ENCODE measurements at places on chromosomes 16 and 17. TPM values are rescaled to one million over a fixed set of nuclear protein-coding genes. Genes with fewer than 3 reads are reported as not detected.

DNA sequence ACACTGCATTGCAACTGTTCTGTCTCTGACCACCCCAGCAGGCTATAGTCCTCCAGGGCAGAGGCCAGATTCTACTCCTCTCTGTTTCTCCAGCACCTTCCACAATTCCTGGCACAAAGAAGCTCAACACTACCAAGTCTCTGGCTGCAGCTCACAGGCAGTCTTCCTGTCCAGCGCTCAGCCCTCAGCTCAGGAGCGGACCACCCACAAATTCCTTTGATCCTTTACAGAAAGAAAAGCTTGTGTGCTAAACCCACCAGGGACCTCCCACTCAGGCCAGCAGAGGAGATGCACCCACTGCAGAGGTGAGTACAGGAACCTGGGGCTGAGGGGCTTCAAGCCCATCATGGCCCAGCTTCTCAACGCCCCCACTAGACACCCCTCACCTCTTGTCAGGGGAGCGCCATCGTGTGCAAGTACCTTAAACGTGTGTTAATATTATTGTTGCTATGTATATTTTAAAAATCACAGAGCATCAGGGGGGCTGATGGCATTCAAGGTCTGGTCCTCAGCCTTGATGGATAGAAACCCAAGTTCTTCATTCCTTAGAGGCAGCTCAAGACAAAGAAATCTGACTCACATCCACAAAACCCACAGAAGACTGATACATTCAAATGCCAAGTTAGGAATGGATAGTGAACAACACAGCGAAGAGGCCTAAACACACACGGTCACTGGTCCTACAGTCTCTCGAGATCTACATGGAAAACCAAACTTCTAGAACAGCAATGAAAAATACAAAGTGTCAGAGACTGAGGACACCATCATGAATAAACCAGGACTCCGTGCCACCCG is 8.4 kb downstream of the HSDL1 start:
- H3K36me3 ChIP-seq = no peaks in the 10 kb centered on the region
- no peak overlapping the region for H3K27ac ChIP-seq
- H3K4me3 ChIP-seq = no peak overlapping the region
- H3K4me1 ChIP-seq = peaks cover 9% of the 10 kb centered on the region

GRCh38 chr16:47363761-47364160 is 97.1 kb downstream of the ITFG1 start:
- H3K4me1 ChIP-seq = peaks cover 2% of the 10 kb centered on the region
- no peak overlapping the region for H3K4me3 ChIP-seq
- H3K27ac ChIP-seq = no peak overlapping the region
- DNase-seq = no peak

- no peak overlapping the region for H3K4me3 ChIP-seq
- no peaks in the 10 kb centered on the region for H3K27me3 ChIP-seq
- H3K36me3 ChIP-seq = no peaks in the 10 kb centered on the region
- no peak overlapping the region for H3K27ac ChIP-seq
- H3K4me1 ChIP-seq = peaks cover 37% of the 10 kb centered on the region
Measured at GRCh38 chr16:28183484-28183883, 28.3 kb downstream of the XPO6 start.

DNA sequence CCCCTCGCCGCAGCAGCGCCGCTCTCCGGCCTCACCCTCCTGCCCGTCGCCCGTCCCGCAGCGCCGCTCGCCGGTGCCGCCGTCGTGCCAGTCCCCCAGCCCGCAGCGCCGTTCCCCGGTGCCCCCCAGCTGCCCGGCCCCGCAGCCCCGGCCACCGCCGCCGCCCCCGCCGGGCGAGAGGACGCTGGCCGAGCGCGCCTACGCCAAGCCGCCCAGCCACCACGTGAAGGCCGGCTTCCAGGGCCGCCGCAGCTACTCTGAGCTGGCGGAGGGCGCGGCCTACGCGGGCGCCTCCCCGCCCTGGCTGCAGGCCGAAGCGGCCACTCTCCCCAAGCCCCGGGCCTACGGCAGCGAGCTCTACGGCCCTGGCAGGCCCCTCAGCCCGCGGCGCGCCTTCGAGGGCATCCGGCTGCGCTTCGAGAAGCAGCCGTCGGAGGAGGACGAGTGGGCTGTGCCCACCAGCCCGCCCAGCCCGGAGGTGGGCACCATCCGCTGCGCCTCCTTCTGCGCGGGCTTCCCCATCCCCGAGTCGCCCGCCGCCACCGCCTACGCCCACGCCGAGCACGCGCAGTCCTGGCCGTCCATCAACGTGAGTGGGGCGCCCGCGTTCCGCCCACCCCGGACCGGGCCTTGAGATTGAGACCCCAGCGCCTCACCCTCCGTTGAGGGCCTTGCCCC is 15.0 kb downstream of the TBKBP1 start:
- peak; percentile 43 for DNase-seq
- H3K4me1 ChIP-seq = peaks cover 11% of the 10 kb centered on the region
- H3K4me3 ChIP-seq = no peak overlapping the region
- no peaks in the 10 kb centered on the region for H3K36me3 ChIP-seq
- no peak overlapping the region for H3K27ac ChIP-seq

The ZNF385C gene
- total RNA-seq = 0.36 TPM

The FOXF1 gene
- not detected for total RNA-seq

The SPEM3 gene
- 0.07 TPM for total RNA-seq

DNA sequence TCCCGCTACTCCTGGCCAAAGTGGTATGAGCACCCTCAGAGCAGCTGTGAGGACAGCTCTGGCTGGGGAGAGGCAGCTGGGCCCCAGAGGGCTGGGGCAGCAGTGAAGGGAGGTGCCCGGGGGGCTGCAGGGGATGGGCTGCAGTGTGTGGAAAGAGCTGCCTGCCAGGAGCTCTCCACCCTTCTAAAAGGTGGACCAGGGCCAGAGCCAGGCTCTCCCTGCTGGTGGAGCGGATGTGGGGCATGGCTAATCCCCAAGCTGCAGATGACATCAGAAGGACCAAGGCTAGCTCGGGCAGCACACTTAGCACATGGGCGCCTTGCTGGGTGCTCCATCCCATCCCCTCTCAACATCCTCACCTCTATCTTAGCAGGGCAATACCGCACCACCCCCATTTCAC is 103.1 kb downstream of the SDK2 start:
- H3K4me1 ChIP-seq = no peaks in the 10 kb centered on the region
- no peaks in the 10 kb centered on the region for H3K36me3 ChIP-seq
- no peaks in the 10 kb centered on the region for H3K27me3 ChIP-seq
- no peak for DNase-seq

The CCDC154 gene
- total RNA-seq = 1.5 TPM

GRCh38 chr16:54112451-54113206 is 174.0 kb downstream of the IRX3 start:
- H3K4me3 ChIP-seq = no peak overlapping the region
- no peak overlapping the region for H3K27ac ChIP-seq
- H3K4me1 ChIP-seq = peaks cover 4% of the 10 kb centered on the region
- H3K36me3 ChIP-seq = no peaks in the 10 kb centered on the region
- H3K27me3 ChIP-seq = no peaks in the 10 kb centered on the region
- DNase-seq = no peak

- H3K4me1 ChIP-seq = peaks cover 20% of the 10 kb centered on the region
- no peak for DNase-seq
- no peaks in the 10 kb centered on the region for H3K27me3 ChIP-seq
- H3K36me3 ChIP-seq = no peaks in the 10 kb centered on the region
- no peak overlapping the region for H3K4me3 ChIP-seq
Measured at GRCh38 chr17:78981010-78981888, 1.5 kb upstream of the LGALS3BP start.

The SNX20 gene
- not detected for total RNA-seq

The ADAD2 gene
- not detected for total RNA-seq

- peaks cover 28% of the 10 kb centered on the region for H3K4me1 ChIP-seq
- no peak for DNase-seq
- H3K4me3 ChIP-seq = no peak overlapping the region
Measured at GRCh38 chr17:61323909-61324868, 75.5 kb upstream of the TBX2 start.

- no peak for DNase-seq
- peaks cover 2% of the 10 kb centered on the region for H3K36me3 ChIP-seq
- no peak overlapping the region for H3K27ac ChIP-seq
- H3K4me3 ChIP-seq = no peak overlapping the region
- no peaks in the 10 kb centered on the region for H3K27me3 ChIP-seq
- H3K4me1 ChIP-seq = peaks cover 12% of the 10 kb centered on the region
Measured at GRCh38 chr17:80781211-80781610, 210.4 kb upstream of the CHMP6 start.

DNA sequence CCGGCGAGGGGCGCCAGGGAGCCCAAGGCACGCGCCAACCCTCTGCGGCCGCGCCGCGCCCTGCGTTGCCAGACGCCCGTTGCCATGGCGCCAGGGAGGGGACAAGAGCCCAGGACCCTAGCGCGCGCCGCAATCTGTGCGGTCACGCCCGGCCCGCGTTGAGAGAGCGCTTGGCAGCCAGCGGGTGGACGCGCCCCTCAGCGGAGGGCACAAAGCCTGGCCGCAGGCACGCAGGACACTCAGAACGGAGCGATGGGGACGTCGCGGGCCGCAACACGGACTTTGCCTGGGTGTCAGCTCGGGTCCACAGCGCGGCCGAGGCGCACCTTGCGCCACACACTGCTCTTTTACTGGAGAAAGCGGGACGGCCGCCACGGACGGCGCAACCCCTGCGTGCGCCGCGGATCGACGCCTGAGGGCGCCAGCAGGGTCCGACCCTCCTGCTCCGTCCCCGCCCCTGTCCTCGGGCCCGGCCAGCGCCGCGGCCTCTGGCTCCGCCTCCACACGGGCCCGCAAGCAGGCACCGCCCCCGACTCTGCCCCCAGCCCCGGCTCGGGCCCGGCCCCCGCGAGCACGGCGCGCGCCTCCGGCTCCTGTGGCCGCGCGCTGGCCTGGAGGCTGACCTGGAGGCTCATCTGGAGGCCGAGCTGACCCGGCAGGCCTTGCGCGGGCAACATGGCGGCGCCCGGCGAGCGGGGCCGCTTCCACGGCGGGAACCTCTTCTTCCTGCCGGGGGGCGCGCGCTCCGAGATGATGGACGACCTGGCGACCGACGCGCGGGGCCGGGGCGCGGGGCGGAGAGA is at the start of gene GFER:
Gene GFER, plus strand, starts transcription at position 650 of the 803 bp plus-strand sequence. Its CDS starts 26 bp downstream, at position 676.
- peak; percentile 79 for DNase-seq
- no peak within 1 kb of the TSS for H3K27ac ChIP-seq
- H3K4me3 ChIP-seq = peak within 1 kb of the TSS; percentile 68
- peaks cover 15% of the 10 kb centered on the region for H3K4me1 ChIP-seq
- H3K27me3 ChIP-seq = peaks cover 33% of the 10 kb centered on the region

DNA sequence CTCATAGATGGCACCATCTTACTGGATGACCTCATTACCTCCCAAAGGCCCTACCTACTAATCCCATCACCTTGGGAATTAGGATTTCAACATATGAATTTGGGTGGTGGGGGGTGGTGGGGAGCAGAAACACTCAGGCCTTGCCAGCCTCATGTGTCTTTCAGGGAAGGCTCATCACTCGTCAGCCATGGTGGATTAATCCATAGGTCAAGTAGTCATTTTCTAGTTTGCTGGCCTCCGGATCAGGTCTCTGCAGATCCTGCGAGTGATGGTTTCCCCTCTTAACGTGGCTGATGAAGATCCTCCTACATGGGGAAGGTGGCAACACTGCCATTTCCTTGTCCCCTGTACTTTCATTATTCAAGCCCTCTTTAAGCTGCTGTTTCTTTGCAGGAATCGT is 101.1 kb downstream of the CLEC16A start:
- DNase-seq = no peak
- H3K4me3 ChIP-seq = no peak overlapping the region
- peaks cover 12% of the 10 kb centered on the region for H3K36me3 ChIP-seq
- no peaks in the 10 kb centered on the region for H3K27me3 ChIP-seq
- H3K4me1 ChIP-seq = no peaks in the 10 kb centered on the region
- H3K27ac ChIP-seq = no peak overlapping the region

GRCh38 chr16:1039762-1040161 is 32.8 kb upstream of the SSTR5 start:
- no peak for DNase-seq
- H3K27ac ChIP-seq = no peak overlapping the region
- H3K27me3 ChIP-seq = peaks cover 17% of the 10 kb centered on the region

DNA sequence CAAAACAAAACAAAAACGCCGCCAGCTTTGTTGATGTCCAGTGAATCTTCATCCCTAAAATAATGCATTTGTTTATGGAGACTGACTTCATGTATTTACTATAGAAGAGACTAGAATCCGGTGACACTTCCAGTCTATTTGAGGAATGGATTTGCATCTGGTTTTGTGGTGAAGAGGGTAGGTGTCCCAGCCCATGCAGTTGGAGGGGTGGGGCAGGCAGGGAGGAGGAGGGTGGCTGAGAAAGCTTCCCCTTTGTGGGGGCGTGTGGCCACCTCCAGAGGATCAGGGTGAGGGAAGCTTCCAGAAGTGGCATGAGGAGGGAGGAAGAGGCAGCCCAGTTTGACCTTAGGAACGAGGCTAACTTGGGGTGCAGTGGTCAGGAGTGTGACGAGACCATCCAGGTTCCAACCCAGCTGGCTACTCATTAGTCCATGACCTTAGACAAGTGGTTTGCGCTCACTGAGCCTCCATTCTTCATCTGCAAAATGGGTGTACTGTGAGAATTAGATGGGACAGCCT is 69.5 kb downstream of the CMIP start:
- no peak overlapping the region for H3K27ac ChIP-seq
- H3K27me3 ChIP-seq = no peaks in the 10 kb centered on the region
- DNase-seq = no peak
- peaks cover 28% of the 10 kb centered on the region for H3K4me1 ChIP-seq
- no peaks in the 10 kb centered on the region for H3K36me3 ChIP-seq
